ENCODE measurements at places on chromosomes 5 and 9.

DNA sequence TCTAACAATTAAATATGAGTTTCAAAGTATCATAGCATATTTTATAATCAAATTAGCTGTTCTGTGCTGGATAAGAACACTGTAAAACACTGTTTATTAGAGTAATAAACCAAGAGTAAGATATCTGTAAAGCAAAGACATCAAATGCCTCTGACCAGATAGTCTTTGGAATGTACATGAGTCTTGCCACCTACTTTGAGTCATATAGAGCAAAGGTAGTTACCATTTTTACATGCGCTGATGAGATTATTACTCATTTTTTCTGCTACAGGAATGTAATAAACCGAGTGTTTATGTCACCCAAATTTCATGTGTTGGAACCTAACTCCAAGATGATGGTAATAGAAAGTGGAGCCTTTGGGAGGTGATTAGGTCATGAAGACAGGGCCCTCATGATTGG is 654.5 kb downstream of the CETN3 start:
- no peak for DNase-seq

DNA sequence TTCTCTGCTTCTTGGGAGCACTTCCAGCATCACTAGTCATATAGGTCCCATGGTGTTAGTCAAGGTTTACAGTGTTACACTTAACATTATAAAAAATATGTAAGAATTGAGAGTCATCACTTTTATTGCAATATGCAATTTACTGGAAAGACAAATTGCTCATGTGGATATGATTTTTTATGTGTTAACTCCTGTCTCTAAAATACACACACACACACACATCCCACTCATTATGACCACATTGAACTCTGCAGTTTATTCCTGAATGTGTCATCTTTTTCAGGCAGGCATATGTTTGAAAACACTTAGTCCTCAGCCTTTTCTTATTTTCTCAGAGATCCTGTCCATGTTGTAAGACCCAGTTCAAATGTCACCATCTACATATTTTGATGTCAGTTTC is 148.5 kb upstream of the MRPS30 start:
- no peak for DNase-seq

DNA sequence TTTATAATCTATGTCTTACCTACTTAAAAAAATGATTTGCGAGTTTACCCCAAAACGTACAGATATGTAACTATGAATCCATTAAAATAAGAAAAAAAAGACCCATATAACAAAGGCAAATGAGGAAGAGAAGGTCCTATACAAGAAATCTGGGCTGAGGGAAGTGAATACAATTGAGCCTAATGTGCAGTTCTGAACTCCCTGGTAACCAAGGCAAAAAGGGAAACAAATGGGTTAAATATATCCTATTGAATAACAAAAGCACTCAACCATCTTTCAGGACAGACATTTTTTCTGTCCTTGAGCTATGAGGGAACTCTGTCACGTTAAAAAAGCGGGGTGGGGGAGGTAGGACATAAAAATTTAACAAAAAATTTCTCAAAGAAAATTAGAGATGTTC is 78.6 kb downstream of the PTPN3 start:
- DNase-seq: no peak

DNA sequence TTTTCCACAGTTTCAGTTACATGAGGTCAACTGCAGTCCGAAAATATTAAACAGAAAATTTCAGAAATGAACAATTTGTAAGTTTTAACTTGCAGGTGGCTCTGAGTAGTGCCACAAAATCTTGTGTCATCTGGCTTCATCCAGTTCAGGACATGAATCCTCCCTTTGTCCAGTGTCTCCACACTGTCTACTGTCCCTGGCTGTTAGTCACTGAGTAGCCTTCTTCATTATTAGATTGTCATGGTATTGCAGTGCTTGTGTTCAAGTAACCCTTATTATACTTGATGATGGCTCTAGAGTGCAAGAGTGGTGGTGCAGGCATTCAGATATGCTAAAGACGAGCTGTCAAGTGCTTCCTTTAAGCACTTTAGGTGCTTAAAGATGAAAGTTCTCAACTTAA is 65.3 kb downstream of the CFAP95 start:
- DNase-seq: no peak

DNA sequence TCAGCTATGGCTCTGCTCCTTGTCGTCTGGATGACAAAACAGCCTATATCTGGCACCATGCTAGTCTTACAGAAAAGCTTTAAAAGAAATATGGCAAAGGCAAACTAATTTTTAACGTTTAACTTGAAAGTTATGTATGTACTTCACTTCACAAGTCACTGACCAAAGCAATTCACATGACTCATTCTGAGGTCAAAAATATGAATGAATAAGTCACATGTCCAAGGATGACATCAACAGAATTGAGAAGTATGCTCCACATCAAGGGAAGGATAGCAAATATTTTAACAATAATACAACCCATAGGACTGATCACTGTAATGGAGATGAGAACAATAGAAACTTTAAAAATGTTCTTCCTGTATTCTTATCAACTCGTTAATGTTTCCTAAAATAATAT is 1072.6 kb upstream of the NUDT12 start:
- peak; percentile 57 for DNase-seq

- no peak for DNase-seq
Measured at GRCh38 chr9:91379426-91379825, 17.7 kb upstream of the AUH start.

DNA sequence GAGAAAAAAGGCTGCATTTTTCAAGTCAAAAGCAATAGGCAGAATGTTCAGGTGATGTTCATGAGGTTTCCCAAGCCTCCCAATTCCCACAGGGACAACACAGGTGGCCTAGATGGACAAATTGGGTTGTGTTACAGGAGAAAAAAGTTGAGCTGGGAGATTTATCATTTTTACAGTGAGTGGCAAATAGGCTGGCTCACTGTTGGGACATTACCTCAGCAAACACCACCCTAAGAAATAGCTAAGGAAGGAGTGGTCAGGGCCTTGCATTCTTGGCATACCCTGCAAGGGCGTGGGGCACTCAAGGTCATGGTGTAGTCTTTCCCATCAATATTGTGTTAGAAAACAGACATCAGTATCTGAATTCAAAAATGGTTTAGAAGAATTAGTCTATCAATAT is 23.3 kb upstream of the CPLANE1 start:
- peak; percentile 50 for DNase-seq

DNA sequence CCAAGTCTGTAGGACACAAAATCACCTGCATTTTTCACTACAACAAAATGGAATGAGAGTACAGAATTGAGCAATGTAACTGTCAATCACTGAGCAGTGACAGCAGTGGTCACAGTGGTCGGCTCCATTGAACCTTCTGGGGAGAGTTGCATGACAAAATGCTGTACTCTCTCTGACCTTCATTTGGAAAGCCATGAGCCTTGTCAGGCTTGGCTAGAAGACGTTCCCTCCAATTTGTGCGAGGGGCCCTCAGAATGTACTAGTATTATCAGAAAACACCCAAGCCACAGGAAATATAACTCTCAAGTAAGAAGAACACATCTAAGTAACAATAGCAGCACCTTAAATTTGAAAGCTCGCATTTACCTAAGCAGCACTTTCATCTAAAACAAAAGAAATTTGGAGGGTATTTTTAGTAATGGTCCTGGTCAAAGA is 425.6 kb upstream of the MEF2C start:
- no peak for DNase-seq

- no peak for DNase-seq
Measured at GRCh38 chr9:81072758-81073157, 616.6 kb downstream of the TLE1 start.

DNA sequence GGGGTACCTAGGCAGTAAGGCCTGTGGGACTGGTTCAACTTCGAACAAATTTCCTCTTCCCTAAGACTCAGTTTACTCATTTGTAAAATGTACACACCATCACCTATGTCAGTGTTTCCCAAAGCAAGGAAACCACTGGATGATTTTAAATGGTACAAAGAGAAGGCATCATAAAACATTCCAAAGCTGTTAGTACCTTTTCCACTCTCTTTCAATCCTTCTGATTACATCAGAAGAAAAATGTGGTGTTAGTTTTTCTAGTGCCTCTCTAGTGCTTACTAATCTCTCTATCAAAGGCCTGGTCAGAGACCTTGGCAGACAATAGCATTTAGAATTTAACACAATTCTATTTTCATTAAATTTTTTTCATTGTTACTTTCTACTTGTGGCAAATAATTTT is 18.1 kb downstream of the NR6A1 start:
- peak; percentile 68 for DNase-seq

DNA sequence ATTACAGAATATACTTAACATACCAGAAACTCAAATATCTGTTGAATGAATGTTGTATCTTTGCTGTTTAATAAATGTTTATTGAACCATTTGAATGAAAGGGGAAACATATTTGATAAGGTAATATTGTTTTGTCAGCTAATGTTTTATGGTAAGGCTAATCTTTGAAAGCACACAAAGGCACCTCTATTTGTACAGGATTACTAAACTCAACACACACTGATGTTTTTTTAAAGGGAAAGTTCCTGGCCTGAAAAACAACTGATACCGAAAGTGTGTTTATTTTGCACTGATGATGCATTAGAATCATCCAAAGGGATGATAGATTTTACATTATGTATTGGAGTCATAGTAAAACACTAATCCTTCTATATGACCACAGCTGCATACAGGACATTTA is 82.5 kb downstream of the ADCY2 start:
- DNase-seq: no peak

DNA sequence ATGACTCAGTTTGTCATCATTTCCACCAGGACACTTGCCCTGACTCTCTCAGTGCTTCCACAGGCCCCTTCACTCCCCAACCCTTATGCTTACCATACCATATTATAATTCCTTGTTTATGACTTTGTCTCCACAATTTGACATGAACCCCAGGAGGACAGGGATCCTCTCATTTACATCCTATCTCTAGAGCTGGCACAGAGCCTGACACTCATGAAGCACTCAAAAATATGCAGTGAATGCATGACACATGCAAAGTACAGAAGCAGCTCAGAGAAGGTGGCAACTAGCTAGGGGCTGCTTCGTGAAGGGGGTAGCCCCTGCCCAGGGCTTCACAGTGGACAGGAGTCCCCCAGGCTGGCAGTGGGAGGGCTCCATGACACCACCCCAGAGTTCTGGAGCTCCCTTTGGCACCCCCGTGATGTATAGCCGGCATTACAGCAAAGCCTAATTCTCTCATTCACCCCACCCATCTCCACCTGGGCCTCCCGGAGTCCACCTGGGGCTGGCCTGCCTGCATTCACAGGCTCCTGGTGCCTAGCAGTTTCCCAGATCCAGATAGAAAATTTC is 112.0 kb upstream of the SPOCK1 start:
- DNase-seq: no peak

- no peak for DNase-seq
Measured at GRCh38 chr9:75198436-75198835, 110.1 kb downstream of the OSTF1 start.

- DNase-seq: no peak
Measured at GRCh38 chr5:53923961-53924360, 363.5 kb downstream of the NDUFS4 start.

DNA sequence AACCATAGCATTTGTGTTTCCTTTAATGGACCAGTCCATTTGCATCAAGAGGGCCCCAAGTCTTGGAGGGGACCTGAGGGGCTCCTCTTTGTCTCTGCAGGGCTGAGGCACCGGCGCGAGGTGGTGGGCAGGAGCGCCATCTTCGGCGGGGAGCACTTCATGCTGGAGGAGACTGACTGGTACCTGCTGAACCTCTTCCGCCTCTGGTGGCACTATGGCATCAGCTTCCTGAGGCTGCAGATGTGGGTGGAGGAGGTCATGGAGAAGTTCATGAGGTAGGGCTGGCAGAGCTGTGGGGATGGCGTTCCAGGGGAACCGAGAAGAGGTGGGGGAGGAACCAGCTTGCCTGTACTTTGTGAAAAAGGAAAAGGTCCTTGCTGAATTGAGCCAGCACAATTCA is 6.1 kb downstream of the PCYOX1L start:
- DNase-seq: no peak

DNA sequence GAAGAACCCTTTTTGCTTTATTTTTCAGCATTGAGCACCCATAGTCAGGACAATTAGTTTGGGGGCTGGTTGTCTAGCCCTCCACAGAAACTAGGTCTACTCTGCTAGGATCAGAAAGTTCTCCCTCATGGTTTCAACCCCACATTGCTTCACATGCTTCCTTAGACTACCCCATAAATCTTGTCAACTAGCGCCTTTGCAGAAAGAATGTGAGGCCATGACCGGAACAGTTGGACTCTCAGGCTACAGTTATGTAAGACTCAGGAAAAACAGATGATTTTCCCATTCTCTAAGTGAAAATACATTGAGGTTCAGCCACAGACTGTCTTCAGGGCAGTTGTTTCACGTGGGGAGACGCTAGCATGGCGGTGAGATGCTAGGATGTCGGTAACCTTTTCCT is 255.6 kb downstream of the NR3C1 start:
- no peak for DNase-seq

- DNase-seq: no peak
Measured at GRCh38 chr5:25862276-25862675, 1176.1 kb downstream of the CDH9 start.

DNA sequence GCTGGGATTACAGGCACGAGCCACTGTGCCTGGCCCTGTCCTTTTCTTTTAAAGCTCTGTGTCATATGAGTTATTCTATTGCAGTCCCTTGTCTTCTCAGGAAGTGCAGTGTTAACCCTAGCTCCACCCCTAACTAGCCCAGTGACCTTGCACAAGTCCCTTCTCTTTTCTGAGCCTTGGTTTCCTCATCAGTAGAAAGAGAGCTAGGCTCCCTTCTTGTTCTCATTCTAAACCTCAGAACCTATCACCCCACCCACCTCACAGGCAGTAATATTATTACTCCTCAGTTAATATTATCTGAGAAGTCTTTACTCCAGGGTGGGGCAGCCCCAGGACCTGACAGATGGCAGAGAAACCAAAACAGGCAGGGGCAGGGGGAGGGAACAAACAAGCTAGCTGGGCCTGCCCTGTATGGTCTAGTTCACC is 7.2 kb downstream of the CYFIP2 start:
- no peak for DNase-seq

DNA sequence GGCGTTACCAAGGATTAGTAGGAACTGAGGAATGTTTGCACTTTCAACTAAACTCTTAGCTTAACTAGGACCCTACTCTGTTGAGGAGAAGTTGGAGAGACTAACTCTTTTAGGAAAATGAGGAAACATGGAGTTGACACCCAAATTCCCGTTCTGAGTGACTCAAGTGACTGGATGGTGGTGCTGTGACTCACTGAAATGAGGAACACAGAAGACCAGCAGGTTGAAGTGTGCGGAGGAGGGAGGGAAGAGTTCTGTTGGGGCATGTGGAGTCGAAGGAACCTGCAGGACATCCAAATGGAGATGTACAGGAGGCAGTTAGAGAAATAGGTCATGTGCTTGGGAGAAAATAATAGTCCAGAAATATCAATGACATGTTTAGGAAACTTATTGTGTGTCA is 8.2 kb downstream of the HEXB start:
- DNase-seq: no peak

DNA sequence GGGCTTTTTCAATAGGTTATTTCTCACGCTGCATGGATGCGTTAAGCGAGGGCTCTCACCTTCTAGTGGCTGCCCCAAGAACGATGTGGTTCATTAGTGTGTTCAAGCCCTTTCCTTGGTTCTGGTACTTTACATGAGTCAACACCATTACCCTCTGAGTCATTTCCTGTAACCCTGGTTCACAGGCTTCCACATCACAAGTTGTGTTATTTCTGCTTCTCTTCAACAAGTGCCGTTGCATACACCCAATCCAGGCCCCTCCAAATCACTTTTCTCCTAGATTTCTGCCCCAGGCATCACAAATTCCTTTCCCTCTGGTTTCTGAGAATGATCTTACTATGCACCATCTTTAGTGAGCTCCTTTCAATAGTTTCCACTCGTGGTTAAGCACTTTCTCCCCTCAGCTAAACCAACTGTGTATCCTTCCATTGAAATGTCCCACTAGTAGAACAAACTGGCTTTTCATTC is 69.5 kb upstream of the RAD23B start:
- DNase-seq: peak; percentile 94

All from HS-5 (cell line).